ENCODE measurements at places on chromosomes 4 and X.

DNA sequence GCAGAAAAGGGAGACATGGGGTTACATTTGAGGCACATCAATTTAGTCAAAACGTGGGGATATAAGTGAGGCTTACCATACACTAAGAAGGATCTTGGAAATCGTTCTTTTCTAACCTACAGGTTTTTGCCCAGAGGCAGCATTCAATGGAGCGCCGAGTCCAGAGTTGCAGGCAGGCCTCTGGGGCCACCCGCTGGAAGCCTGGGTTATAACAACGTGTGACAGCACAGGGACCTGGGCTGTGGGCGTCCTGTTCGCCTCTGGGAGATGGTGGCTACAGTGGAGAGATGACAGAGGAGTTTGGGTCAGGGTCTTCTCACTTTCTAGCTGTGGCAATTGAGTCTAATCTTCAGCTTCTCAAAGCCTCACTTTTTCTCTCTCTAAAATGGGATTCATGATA lies 53.9 kb downstream of the ENPP6 start:
- DNase-seq, result peak; percentile 48

DNA sequence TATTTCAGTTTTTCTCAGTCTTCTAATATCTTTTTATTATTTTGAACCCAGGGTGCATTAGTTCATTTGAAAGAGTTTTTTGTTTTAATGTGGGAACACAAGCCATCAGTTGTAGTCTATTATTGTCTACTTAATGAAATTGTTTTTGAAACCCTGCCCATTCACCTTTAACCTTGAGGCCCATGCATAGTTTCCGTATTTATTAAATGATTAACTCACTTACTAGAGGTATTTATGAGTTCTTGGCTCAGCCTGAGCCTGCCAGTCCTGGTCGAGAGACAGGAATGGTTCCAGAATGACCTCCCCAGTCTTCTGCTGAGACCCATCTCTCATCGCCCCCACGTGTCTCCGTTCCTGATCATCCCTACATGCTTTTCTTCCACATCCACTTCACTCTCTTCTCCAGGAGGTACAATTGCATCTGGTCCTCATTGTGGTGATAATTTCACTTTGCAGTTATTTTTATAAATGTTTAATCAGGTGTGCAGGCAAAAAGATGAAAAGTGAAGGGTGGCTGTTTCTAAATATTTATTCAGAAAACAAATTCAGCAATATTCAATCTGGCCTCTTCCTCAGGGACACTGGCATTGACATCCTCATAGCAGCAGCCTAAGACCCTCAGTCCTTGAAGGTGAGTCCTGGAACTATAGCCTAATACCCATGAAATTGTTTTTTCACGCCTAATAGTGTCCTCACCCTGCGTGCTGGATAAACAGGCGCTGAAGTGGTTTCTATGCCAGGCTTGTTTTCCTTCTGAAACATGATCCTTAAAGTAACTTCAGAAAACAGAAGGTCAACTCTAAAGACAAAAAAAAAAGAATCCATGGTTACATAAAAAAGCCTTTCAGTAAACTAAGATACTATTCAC lies 112.8 kb downstream of the KDR start:
- no peak for DNase-seq

GRCh38 chr4:148017801-148018200 lies 285.9 kb downstream of the ARHGAP10 start:
- no peak for DNase-seq

DNA sequence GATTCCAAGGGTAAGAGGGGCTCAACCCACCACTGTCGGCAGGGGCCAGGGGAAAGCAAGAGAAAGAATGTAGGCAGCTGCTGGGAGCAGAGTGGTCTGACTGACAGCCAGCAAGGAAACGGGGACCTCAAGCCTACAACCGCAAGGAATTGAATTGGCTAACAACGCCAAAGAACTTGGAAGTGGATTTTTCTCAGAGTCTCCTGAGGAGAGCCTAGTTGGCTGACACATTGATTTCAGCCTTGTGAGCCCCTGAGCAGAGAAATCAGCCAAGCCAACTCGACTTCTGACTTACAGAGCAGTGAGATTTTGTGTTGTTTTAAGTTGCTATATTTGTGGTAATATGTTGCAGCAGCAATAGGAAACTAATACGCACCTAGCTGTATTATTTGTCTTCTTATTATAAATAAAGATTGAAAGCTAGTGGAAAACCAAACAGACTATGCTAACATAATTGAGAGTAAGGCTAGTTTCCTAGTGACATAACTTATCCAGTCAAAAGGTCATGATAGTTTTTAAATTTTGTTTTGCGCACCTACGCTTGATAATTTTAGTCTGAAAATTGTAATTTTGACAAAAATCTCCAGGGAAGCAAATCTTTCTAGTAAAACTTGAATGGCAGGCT lies 145.8 kb upstream of the HCCS start:
- DNase-seq, result no peak

DNA sequence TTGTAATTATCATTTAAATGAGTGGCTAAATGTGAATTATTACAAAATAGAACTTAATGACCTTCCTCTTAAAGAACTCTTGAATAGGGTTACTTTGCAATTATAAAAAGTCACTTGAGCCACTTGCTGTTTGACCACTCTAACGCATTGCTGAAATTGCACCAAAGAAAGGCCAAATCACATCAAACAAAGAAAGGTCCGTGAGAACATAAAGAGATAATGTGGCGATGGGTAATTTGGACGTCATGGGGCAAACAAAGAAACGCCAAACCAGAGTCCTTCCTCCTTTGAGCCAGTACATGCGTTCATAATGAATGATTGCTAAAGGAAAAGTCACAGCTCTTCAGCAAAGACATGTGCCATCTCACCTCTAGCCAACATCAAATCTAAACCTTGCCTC lies 229.8 kb upstream of the STS start:
- no peak for DNase-seq

DNA sequence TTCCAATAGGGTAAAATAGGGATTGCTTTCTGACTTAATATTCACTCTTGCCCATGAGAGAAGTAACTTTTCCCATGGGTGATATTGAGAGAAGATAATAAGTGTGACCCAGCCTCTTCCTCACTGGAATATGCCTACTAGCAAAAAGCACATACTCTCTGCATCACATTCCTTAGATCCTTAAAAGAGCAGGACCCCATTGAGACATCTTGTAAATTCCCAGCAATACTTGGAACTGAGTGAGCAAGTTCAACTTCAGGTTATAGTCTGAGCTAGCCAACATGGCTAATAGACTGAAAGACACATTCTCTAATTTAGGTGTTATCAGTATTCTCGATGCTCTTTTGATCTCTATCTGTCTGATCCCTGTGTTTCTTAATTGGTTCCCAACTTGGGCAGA lies 1372.3 kb downstream of the STIM2 start:
- DNase-seq, result no peak

DNA sequence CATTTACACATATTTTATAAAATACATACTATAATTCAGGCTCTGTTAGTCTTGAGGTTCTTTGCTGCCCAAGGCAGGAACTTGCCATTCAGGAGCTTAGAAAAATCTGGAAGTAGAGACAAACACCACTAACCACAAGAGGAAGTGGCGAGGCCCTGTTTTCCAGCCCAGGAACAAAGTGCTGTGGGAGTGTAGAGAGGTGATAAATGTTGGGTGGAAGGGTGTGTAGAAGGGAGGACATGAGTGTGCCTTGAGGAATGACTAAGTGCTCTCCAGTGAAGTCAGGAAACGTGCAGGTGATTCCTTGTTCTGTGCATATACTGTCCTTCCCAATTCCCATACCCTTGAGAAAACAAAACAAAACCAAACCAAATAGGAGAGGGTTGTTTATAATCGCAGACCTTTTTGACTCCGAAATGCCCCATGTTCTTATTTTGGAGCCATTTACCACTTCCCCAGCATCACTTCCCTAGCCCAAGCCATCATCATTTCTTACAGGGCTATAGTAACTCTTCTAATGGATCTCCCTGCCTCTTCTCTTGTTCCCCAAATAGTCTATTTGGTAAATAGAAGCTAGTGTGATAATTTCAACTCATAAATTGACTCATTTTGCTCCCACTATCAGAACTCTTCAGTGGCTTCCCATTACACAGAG lies 83.2 kb downstream of the GPAT3 start:
- peak; percentile 47 for DNase-seq

DNA sequence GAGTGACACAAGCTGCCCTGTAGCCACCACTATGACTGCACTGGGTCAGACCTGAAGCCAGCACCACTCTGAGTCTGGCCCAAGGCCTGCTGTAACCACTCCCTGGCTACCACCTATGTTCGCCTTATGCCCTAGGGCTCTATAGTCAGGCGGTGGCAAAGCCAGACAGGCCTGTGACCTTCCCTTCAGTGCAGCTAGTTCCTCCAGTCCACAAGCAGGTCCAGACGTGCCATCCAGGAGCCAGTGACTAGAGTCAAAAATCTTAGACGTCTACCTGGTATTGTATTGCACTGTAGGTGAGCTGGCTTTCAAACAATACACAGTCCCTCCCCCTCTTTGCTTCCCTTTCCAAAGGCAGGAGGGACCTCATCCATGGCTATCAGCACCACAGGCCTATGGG lies 54.0 kb upstream of the RNF128 start:
- no peak for DNase-seq

GRCh38 chr4:82382751-82383150 lies 9.0 kb upstream of the HNRNPD start:
- DNase-seq, result no peak

DNA sequence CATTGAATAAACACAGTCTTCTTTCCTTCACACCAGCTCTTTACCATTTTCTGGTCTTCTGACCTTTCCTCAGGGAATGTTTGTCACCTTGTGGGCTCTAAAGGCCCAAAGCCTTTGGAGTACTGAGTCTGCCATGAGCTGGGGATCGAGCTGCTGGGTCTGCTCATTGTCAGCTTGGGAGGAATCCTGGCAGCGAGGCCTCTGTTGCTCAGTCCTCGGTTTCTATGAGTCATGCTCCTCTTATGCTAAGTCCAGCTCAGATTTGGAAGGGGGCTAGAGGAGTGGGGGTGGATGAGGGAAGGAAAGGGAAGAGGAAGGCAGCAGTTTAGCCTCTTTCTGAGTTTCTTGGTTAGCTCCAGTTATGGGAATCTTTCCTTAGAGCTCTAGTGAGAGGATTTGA lies 31.1 kb downstream of the NHSL2 start:
- no peak for DNase-seq

All from AML-193 (cell line).